ENCODE measurements at places on chromosomes 3 and 15. TPM values are rescaled to one million over a fixed set of nuclear protein-coding genes. Genes with fewer than 3 reads are reported as not detected.

The C3orf85 gene
- total RNA-seq, result not detected

The OR5K2 gene
- not detected for total RNA-seq

The RASA2 gene
- total RNA-seq, result 45.5 TPM

The SLC12A8 gene
- 87.7 TPM for total RNA-seq

The FAM3D gene
- not detected for total RNA-seq

The SLC24A5 gene
- total RNA-seq, result not detected

The ROBO2 gene
- total RNA-seq, result not detected

The SLC2A2 gene
- total RNA-seq, result not detected

The KLF15 gene
- total RNA-seq, result 20.6 TPM

The MNS1 gene
- total RNA-seq, result 1.6 TPM

The MON1A gene
- 18.8 TPM for total RNA-seq

The TMEM207 gene
- not detected for total RNA-seq

The NSMCE3 gene
- total RNA-seq, result 21.7 TPM

The DLL4 gene
- total RNA-seq, result 11.0 TPM

The MINDY4B gene
- total RNA-seq, result not detected

The PPARG gene
- 26.7 TPM for total RNA-seq

The BLM gene
- total RNA-seq, result 1.2 TPM

The LDHAL6B gene
- total RNA-seq, result not detected

The MAPKBP1 gene
- total RNA-seq, result 25.4 TPM

The LRRC31 gene
- total RNA-seq, result not detected

The IL20RB gene
- total RNA-seq, result not detected

The C3orf22 gene
- total RNA-seq, result not detected

The DNASE1L3 gene
- total RNA-seq, result 16.5 TPM

The FOXL2NB gene
- not detected for total RNA-seq

The ZNF619 gene
- total RNA-seq, result 9.9 TPM

The CHRM5 gene
- total RNA-seq, result not detected

The CYP1A2 gene
- 2.8 TPM for total RNA-seq

The ADAMTSL3 gene
- total RNA-seq, result 5.5 TPM

The TM6SF1 gene
- 7.8 TPM for total RNA-seq

The ALPK3 gene
- 8.1 TPM for total RNA-seq

The SLC30A4 gene
- 12.9 TPM for total RNA-seq

The CSPG5 gene
- total RNA-seq, result 0.54 TPM

The GOLGA6L10 gene
- 1.9 TPM for total RNA-seq

The IVD gene
- total RNA-seq, result 435 TPM

The TRIM42 gene
- total RNA-seq, result not detected

The CCR1 gene
- 3.2 TPM for total RNA-seq

The GOLGA8Q gene
- 36.5 TPM for total RNA-seq

The ALDH1L1 gene
- 12.1 TPM for total RNA-seq

The TMEM62 gene
- total RNA-seq, result 37.1 TPM

The TM2D3 gene
- 55.7 TPM for total RNA-seq

The CLDN16 gene
- total RNA-seq, result 3.3 TPM

The TMEM45A gene
- 11.7 TPM for total RNA-seq

The SLC28A2 gene
- not detected for total RNA-seq

The AGBL1 gene
- total RNA-seq, result not detected

The GOLIM4 gene
- 33.7 TPM for total RNA-seq

The ARIH2 gene
- 119 TPM for total RNA-seq

The ZNF385D gene
- total RNA-seq, result 1.7 TPM

The CALML4 gene
- total RNA-seq, result 3.0 TPM

The SUSD5 gene
- 2.6 TPM for total RNA-seq

The MOBP gene
- total RNA-seq, result not detected

The FEZF2 gene
- total RNA-seq, result not detected

The PSMD2 gene
- 294 TPM for total RNA-seq

The ATP13A4 gene
- 348 TPM for total RNA-seq

The TMED3 gene
- 235 TPM for total RNA-seq

The GOLGA8M gene
- total RNA-seq, result 7.9 TPM

The CAND2 gene
- 13.2 TPM for total RNA-seq

The ZNF654 gene
- total RNA-seq, result 16.7 TPM

The PROK2 gene
- not detected for total RNA-seq

Measured in thyroid gland (tissue), 4 donors.